Effector CD4-positive, alpha-beta T cell (primary cell): ENCODE measurements at places on chromosomes 3 and 15.

DNA sequence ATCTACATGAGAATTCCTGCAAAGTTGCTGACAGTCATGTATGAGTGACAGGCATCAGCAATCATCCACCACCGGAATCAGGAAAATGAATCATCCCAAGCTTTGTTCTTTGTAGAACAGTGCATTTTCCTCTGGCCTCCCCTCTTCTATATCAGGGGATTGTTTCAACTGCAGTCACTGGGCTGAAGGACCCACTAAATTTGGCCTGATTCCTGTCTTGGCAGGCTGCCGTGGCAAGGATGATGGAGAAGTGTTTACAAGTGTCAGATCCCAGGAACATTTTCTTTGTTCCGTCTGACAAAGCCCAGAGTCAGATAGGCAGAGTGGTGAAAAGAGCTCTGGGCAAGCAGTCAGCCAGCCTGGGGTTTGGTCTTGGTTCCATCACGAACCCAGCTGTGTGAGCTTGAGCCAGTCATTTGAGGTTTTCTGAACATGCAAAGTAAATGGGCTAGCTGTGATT lies 175.1 kb upstream of the TSC22D2 start:
- DNase-seq: no peak

- DNase-seq: no peak
Observed at GRCh38 chr3:32076566-32076965, 29.9 kb upstream of the GPD1L start.

- no peak for DNase-seq
Observed at GRCh38 chr3:188829576-188829975, 342.2 kb upstream of the TPRG1 start.

- DNase-seq: no peak
Observed at GRCh38 chr3:116348216-116348615, 97.1 kb downstream of the LSAMP start.

GRCh38 chr3:102032491-102033383 lies 183.4 kb downstream of the NFKBIZ start:
- DNase-seq: no peak

- DNase-seq: no peak
Observed at GRCh38 chr3:40715551-40715950, 190.8 kb downstream of the ZNF621 start.

DNA sequence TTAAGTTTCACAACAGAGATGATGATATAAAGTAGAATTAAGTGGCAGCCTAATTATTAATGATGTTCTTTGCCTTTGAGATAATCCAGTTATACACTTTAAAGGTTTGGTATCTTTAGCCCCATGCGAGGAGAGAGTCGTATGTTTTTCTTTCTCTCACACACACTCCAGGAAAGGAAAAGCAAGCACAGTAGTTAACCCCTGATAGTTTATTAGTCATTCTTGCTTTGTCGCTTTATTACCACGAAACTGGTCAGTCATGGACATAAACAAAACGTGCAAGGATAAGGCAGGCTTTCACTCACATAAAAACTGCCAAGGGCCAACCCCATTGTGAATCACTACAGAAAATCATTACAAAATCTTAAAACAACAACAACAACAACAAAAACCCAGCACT lies 866.9 kb downstream of the FHIT start:
- DNase-seq: no peak

DNA sequence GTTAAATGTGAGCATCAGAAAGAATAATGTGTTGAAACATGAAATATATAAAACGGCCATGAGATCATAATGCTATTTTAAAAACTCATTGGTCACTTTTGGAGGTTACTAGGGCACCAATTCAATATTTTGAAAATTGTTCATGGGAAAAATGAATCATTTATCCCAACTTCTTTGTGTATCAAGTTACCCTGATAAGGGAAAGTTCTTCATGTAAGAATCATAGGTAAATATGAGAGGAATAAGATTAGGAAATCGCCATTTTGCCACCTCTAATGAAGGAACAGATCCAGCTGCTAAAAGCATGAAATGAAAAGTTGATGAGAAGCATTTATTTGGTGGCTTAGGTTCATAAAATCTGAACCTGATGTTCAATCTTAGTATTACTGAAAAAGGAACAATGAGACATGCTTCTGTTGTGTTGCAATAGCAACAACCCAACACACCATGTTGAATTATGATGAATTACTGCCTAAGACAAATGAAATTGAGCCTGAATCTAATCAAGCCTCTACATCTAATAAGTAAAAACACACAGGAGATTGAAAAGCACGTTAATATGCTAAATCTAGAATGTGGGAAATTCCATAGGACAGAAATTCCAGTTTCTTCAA lies 32.5 kb downstream of the ABHD5 start:
- DNase-seq: no peak

GRCh38 chr3:78951342-78951945 lies 816.4 kb downstream of the ROBO1 start:
- DNase-seq: no peak

DNA sequence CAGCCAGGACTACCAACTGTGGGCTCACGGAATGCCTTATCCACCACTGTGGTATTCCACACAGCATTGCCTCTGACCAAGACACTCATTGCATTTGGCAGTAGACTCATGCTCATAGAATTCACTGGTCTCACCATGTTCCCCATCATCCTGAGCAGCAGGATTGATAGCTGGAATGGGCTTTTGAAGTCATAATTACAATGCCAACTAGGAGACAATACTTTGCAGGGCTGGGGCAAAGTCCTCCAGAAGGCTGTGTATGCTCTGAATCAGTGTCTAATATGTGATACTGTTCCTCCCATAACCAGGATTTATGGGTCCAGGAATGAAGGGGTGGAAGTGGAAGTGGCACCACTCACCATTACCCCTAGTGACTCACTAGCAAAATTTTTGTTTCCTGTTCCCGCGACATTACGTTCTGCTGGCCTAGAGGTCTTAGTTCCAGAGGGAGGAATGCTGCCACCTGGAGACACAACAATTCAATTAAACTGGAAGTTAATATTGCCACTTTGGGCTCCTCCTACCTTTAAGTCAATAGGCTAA lies 58.6 kb upstream of the CCDC80 start:
- no peak for DNase-seq

- DNase-seq: no peak
Observed at GRCh38 chr15:90487186-90487585, 42.5 kb upstream of the CRTC3 start.

DNA sequence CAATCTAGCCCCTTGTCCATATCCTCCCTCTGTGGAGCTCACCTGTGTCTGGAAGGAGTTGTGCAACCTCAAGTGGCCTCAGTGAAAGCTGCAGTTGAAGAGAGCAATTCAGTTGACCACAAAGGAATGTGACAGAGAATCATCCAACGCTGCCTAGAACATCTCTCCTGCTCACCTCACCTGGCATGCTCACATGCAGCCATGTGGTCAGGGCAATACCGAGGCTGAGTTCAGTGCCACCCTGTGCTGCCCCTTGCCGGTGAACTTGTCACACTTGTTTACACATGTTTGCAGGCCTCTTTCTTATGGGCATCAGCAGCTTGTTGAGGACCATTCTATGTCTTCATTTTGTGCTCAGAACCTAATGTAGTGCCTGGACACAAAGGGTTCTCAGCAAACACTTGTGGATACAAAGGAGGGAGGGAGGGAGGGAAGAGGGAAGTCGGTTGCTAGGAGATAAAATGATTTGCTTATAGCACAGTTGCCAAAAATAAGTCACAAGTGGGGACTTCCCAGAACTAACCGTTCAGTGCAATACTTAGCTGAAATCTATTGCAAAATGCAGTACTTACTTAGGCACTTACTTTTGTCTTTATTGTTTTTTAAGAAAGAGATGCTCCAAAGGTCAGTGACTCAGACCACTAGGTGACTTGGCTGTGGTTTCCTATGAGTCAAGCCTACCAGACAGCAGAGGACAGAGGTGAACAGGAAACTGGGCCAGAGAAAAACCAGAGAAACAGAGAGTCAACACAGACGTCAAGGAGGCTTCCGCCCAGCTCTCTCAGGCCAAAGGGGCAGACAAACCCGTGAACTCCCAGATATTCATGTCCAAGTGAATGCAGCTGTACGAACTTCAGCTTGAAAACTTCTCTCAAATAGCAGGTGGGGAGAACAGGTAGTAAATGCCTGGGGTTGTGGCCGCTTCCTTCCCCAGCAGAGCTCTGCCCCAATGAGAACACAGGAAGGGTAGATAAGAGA lies 227.8 kb upstream of the CTNNB1 start:
- no peak for DNase-seq

DNA sequence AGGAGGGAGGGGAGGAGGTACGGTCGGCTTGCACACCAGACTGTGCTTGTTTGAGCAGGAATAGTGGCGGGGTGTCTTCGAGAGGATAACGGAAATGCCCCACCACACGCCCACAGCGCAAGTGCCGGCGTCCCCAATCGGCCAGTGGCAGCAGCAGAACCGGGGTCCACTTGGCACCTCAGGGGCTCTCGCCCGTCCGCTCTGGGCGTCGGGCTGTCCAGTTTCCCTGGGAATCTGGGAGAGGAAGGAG lies 53.7 kb downstream of the CCDC54 start:
- DNase-seq: peak; percentile 5

DNA sequence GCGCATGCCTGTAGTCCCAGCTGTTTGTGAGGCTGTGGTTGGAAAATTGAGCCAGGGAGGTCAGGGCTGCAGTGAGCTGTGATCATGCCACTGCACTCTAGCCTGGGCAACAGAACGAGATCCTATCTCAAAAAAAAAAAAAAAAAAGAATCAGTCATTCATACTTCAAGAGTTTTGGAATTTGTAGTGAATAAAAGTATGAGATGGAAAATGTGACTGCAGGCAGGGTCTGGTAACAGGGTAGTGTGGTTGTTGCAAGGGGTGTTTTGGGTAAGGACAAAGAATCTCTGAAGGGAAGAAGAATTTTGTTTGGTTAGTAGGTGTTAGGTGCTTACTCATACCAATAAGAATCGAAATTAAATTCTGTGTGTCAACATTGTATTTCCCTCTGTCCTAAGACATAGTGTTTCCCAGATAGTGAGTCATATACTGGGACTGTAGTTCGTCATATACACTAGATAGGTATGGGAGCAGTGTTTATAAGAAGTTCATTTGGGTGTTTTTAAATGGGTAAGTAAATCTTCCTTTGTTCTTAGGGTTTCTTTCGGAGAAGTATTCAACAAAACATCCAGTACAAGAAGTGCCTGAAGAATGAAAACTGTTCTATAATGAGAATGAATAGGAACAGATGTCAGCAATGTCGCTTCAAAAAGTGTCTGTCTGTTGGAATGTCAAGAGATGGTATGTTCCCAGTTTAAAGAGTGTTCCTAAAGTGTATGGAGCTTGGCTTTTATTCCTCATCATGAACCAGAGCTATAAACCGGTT lies 14.2 kb downstream of the NR1D2 start:
- no peak for DNase-seq

DNA sequence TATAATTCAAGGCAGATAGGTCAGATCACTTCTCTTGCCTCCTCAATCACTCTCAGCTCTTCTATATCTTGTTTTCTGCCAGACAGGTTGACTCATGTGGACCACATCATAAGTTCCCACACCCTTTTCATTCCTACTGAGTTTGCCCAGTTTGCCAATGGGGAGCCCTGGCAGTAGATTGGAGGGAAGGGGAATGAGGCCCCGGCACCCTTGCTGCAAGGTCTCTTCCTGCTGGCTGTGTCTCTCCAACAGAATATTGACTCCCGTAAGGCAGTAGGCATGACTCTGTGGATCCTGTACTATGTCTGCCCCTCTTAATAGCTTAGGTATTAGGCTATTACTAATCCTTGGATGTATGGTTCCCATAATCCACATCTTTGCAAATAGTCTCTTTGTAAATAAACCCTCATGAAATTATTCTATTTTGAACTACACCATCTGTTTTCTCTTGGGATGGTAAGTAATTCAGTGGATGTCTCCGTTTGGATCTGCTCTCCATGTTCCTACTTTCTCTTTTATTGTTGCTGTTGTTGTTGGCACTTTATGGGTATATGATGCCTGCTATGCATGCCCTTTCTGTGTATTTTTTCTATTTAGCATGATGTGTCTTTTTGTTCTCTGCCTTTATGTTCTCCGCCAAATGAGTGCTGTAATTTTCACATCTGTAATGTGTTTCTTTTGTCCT lies 65.5 kb upstream of the DCBLD2 start:
- DNase-seq: no peak

DNA sequence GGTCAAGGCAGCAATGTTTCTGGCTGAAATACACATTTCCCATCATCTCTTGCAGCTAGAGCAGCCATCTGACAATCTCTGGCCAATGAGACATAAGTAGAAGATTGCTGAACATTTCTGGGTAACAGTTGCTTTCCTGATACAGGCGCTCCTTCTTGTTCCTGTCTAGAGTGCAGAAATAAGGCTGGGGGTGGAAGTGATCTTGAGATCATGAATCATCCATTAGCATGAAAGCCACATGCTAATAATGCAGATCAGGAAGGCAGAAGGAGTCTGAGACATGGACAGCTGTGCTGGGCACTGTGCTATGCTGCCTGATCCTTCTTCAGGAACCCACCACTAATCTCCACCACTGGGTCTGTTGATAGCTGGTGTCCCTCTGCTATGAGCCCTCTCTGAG lies 14.8 kb upstream of the TMEM108 start:
- DNase-seq: no peak

DNA sequence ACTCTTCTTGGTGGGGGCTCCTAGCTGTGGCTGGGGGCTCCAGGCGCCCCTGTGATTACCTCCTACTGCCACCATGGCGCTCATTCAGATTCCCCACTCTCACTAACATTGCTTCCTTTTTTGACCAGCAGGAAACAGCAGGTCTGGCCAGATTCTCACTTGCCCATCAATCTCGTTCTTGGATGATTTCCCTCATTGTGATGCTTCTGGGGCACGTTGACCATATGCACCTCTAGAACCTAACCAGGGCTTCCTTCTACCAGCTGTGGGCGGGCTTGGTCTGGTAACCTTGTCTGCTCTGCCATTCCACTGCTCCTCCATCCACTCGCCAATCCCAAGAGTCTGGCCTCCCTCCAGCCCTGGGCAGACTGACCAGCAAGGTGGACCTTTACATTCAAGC lies 35.9 kb upstream of the PTPN23 start:
- no peak for DNase-seq

GRCh38 chr3:66803206-66803605 lies 194.9 kb upstream of the KBTBD8 start:
- no peak for DNase-seq

- no peak for DNase-seq
Observed at GRCh38 chr3:185205865-185206264, 48.0 kb downstream of the EHHADH start.

DNA sequence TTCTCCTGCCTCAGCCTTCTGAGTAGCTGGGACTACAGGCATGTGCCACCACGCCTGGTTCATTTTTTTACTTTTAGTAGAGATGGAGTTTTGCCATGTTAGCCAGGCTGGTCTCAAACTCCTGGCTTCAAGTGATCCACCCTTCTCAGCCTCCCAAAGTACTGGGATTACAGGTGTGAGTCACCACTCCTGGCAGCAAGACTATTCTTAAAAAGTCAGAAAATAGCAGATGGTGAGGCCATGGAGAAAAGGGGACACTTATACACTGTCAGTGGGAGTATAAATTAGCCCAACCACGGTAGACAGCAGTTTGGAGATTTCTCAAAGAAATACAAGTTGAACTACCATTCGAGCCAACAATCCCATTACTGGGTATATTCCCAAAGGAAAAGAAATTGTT lies 603.3 kb upstream of the TBL1XR1 start:
- DNase-seq: no peak
